Activated T-helper 1 cell treated with anti-CD3 and anti-CD28 coated beads, Interleukin-2, amount 50 U/mL, for 16 hours (primary cell): ENCODE measurements at places on chromosomes 3 and 15.

DNA sequence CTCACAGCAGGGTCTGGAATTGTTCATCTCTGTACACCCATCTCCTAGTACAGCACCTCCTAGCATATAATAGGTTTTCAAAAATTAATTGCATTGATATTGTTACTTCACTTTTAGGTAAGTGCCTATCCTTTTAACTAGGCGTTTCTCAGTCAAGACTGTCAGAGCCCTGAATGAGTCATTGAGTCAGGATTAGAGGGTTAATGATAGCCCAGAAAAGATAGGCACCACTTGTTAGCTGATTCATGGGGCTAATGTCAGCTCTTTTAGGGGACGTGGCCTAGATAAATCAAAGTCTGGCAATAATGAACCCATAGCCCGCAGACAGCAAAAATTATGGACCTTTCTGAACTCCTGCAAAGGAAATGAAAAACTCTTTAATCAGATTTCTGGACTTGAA lies 42.9 kb downstream of the TIMP4 start:
- DNase-seq, result no peak

- DNase-seq, result no peak
Measured at GRCh38 chr3:57164217-57164656, 916 bp downstream of the IL17RD start.

DNA sequence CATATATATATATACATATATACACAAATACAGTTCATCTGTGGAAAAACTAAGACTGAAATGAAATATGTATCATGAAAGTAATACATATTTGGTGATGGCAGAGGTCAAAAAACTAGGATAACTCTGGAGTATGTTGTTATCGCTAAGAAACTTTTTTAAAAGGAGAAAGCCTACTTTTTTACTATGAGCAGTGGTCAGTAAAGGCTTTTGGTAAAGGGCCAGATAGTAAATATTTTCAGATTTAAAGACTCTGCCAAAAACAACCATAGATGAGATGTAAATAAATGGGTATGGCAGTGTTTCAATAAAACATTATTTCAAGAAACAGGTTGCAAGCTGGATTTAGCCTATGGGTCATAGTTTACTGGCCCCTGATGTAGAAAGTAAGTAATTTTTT lies 93.8 kb upstream of the TGFBR2 start:
- no peak for DNase-seq

- no peak for DNase-seq
Measured at GRCh38 chr3:72354486-72354885, 493.8 kb downstream of the SHQ1 start.

GRCh38 chr3:107211608-107212007 lies 165.6 kb upstream of the CCDC54 start:
- no peak for DNase-seq

DNA sequence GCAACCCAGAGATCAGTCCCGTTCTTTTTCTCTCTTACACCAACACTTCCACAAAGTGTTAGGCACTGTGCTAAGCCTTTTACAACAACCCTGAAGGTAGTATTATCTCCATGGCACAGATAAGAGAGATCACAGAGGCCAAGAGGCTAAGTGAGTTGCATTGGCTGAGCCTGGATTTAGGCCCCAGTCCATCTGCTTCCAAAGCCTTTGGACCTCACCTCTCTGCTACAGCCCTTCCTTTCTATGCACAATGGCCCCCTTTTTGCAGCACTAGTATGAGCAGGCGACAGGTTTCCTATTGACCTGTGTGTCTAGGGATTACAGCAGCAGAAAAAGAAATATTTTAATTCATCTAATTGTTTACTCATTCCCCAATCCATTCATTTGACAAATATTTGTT lies 76.2 kb downstream of the CRYGS start:
- no peak for DNase-seq

DNA sequence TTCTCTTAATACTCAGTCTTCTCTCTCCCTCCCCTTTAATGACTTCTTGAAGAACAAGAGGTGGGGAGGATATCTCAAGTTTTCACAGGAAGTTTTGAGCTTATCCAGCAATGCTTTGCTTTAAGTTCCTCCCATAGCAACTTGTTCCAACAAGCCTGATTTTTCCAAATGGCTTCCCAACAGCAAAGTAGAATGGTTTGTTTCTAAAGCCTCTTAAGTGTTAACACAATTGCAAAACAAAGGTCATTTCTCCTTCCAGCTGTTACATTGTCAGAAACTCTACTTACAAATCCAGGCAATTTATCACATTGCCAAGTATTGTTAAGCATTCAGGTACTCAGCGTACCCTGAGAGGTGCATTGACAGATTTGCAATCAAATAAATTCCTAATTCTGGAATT lies 6.8 kb upstream of the ZNF770 start:
- no peak for DNase-seq

- DNase-seq, result no peak
Measured at GRCh38 chr3:51280176-51280575, 104.9 kb upstream of the MANF start.

GRCh38 chr3:146655333-146655996 lies 50.3 kb upstream of the PLSCR5 start:
- no peak for DNase-seq

DNA sequence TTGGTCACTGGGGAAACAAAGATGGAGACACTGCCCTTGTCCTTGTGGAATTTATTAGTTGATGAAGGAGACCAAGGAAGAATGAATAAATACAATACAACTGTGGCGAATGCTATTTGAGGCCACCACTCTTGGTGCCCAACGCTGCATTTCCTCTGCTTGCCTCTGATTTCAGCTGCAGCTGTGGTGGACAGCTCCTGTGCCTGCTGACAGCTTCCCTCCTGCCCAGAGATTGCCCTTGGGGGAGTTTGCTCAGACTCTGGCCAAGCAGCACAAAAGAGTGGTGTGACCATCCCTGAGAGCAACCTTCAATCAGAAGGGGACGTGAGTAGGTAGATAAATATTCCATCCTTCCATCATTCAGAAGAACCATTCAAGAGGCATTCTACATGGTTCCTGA lies 64.6 kb upstream of the FHIT start:
- no peak for DNase-seq

GRCh38 chr3:117756563-117756962 lies 1047.0 kb downstream of the TUSC7 start:
- DNase-seq, result no peak

- DNase-seq, result no peak
Measured at GRCh38 chr15:101425787-101426365, 63.6 kb downstream of the PCSK6 start.

- no peak for DNase-seq
Measured at GRCh38 chr3:185712337-185712736, 112.5 kb downstream of the IGF2BP2 start.

DNA sequence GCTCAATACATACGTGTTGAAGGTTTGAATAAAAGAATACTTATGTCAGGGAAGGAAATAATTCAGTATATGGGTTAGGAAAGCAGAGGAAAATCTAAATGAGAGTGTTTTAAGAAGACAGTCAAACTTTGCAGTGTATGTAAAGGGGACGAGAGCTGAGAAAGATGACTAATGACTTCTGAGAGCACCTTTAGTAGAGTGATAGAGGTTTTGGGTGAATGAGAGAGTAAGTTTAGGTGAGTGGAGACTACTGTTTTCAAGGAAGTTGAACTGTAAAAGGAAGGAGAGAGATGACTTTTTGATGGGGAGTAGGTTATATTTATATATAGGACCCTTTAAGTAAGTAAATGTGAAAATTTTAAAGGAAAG lies 9.4 kb downstream of the TBC1D23 start:
- DNase-seq, result no peak

DNA sequence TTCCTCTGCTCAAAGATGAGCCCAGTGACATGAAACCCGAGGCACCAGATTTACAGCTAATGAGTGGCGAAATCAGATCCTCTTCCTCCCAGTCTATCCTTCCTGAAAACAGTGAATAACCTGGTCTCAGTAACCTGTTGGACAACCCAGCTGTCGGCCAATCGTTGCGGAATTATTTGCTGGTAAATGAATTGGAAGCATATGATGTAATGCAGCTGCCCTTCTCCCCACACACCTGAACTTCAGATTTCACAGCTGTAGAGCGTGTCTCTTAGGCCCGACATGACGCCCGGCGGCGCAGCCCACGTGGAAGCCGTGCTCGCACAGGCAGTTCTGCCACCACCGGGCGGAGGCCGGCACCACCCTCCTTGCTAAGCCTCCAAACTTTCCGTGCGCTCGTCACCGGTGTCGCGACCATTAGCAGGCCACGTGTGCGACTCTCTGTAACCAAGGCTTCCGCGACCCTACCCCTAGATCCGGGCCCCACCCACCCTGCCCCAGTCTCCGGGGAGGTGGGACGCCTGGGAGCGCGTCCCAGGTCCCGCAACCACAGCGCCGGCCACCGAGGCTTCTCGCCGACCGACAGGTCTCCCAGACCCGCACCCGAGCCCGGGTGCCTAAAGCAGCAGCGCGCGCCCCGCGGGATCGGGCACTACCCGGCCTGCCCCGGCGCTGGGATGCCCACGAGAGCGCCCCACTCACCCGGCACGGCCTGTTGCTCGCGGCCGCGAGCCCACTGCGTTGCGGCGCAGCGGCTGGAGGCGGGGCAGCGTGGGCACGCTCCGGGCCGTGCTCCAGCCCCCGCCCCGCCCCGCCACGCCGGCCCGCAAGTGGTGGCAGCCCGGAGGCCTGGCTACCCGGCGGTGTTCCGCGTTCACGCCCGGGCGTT lies at the start of gene RIOX2:
Gene RIOX2, minus strand, starts transcription at position 753 of the 889 bp plus-strand sequence. CDS start 4,838 bp downstream, outside the sequence.
- peak; percentile 41 for DNase-seq

- no peak for DNase-seq
Measured at GRCh38 chr15:73660455-73660854, 23.7 kb upstream of the CD276 start.

DNA sequence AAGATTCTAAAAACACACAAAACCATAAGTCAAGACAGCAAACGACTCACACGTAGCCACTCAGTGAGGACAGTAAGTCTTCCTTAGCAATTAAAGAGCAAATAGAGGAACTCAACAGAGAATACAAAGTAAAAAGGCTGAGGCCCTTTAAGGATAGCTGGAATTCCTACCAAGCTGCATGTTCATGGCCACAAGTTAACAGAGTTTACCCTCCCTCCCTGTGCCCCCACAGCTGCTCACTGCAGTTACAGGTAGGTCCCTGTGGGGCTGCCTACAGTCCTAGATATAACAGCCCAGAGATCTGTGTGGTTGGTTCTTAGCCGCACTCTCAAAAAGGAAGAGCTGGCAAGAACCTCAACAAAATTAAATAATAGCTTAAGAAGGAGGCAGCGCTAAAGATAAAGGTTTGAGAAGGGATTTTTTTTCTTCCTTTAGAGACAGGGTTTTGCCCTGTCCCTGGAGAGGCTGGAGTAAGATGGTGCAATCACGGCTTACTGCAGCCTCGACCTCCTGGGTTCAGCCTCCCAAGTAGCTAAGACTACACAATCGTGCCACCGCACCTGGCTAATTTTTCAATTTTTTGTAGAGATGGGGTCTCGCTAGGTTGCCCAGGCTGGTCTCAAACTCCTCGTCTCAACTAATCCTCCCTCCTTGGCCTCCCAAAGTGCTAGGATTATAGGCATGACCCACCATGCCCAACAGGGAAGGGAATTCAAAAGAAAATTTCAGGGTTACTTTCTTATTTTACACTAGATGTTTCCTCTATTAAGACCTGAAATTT lies 19.3 kb downstream of the SFMBT1 start:
- DNase-seq, result no peak

GRCh38 chr3:135736740-135737139 lies 228.8 kb upstream of the PPP2R3A start:
- DNase-seq, result no peak

- DNase-seq, result no peak
Measured at GRCh38 chr3:196694941-196695848, 16.9 kb downstream of the CEP19 start.

- DNase-seq, result no peak
Measured at GRCh38 chr15:63699101-63699785, 102.1 kb downstream of the FBXL22 start.

DNA sequence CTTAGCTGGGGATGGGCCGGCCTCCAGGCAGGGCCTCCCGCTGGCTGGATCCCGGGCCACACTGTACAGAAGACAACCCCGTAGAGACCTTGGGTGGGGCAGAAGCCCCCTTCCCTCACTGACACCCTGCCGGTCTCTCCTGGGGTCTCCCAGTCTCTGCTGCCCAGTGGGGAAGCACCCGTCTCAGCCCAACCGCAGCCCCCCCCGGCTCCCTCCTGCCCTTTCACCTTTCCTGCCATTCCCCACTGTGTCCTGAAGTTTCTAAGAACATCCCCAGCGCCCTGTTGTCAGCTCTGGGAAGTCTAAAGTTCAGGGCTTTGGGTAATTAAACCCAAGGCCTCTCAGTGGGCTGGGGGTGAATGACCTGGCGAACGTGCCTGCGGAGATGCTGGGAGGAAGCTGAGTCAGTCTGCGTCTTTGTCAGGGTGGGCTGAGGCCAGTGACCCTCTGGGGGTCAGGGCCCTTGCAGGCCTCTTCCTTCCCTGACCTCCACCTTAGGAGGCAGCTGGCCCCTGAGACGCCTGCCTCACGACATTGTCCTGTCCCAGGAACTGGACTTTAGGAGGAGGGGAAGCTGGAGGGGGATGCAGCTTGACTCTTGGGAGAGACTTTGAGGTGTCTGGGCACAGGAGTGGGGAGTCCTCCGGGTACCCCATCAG lies 1.4 kb upstream of the SLC51A start:
- DNase-seq, result no peak

DNA sequence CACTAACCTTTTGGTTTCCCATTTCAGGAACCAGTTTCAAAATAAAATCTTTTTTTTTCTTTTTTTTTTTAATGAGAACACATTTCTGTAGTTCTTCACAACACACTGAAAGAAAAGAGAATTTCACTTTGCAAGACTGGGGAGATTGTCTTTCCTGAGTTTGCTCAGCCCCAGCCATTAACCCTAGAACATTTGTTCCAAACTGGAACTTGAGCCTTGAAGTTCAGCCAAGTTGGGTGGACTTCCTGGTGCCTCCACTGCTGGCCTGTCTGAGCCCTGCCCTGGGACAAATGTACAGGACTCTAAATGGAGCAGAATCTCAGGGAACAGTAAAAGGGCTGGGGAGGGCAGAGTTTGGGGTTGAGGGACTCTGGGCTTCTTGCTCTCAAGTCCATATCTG lies 196.4 kb upstream of the LPP start:
- no peak for DNase-seq

- no peak for DNase-seq
Measured at GRCh38 chr15:89377842-89378295, 43.2 kb upstream of the POLG start.

DNA sequence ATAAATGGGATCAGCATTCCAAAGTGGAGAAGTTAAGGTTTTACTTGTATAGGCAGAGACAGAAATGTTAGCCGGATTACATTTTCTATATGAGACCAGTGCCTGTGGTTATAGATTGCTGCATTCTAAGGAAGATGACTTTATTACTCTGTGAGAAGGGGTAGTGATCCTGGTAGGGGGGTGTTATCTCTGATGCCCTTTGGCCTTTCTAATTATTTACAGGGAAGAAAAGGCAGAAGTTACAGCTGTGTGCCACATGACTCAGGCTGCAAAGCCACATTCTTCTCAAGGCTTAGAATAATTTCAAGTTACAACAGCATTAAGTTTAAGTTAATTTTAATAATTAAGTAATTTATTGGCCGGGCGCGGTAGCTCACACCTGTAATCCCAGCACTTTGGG lies 2.2 kb upstream of the TMC3 start:
- no peak for DNase-seq

- no peak for DNase-seq
Measured at GRCh38 chr3:4233488-4233887, 69.7 kb upstream of the SETMAR start.
